Fibroblast of villous mesenchyme (primary cell): ENCODE measurements at places on chromosomes 4 and X. TPM values are rescaled to one million over a fixed set of nuclear protein-coding genes. Genes with fewer than 3 reads are reported as not detected.

The SSX3 gene
- total RNA-seq = not detected in 2 replicates

The BTC gene
- 0.43 TPM in 1 of 2 replicates, not detected in the other for total RNA-seq

The SPANXD gene
- 0.43 TPM in 1 of 2 replicates, not detected in the other for total RNA-seq

DNA sequence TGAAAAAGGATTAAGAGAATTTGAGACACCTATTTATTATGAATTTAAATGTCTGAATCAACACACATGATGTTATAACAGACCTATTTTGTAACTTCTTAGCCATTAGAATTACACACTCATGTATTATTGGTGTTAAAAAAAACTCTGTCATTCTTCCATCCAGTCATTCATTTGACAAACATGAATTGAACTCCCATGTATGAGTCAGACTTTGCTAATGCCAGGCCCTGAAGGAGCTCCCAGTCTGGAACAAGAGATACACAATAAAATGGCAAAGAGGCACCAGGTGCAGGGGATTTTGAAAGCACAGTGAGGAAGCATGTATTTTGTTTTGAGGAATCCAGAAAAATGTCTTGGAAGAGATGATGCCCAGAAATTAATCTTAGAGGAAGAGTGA lies 87.7 kb upstream of the EFHC2 start:
- DNase-seq = peak; percentile 3

The SCFD2 gene
- total RNA-seq = 33.2 and 35.4 TPM in 2 replicates

The CYP2U1 gene
- 10.3 and 19.0 TPM in 2 replicates for total RNA-seq

DNA sequence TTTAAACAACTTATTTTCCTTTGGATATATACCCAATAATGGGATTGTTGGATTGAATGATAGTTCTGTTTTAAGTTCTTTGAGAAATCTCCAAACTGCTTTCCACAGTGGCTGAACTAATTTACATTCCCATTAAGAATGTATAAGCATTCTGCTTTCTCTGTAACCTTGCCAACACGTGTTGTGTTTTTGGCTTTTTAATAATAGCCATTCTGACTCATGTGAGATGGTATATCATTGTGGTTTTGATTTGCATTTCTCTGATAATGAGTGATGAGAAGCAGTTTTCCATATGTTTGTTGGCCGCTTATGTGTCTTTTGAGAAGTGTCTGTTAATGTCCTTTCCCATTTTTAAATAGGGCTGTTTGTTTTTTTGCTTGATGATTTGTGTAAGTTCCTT lies 155.6 kb upstream of the PITX2 start:
- DNase-seq = peak; percentile 62
